ENCODE measurements at places on chromosomes 7 and 10. TPM values are rescaled to one million over a fixed set of nuclear protein-coding genes. Genes with fewer than 3 reads are reported as not detected.
A peak's percentile ranks its signal among the peaks of the same experiment; 100 is the strongest.

GRCh38 chr7:130473289-130473688 is 18.6 kb upstream of the MEST start:
- DNase-seq: no peak
- H3K36me3 ChIP-seq: no peaks in the 10 kb centered on the region
- H3K4me1 ChIP-seq: no peaks in the 10 kb centered on the region
- H3K4me3 ChIP-seq: no peak overlapping the region
- no peak overlapping the region for H3K27ac ChIP-seq

- peaks cover 4% of the 10 kb centered on the region for H3K4me1 ChIP-seq
- DNase-seq: peak; percentile 49
Observed at GRCh38 chr10:92847202-92847864, 987 bp upstream of the EXOC6 start.

GRCh38 chr10:70066190-70066589 is 13.5 kb downstream of the MACROH2A2 start:
- no peak overlapping the region for H3K27ac ChIP-seq
- no peak overlapping the region for H3K4me3 ChIP-seq
- DNase-seq: no peak
- H3K36me3 ChIP-seq: no peaks in the 10 kb centered on the region

GRCh38 chr7:73718905-73719805 is at the start of gene STX1A:
STX1A (minus strand) TSS chr7:73719669; CDS start chr7:73719631, 38 bp downstream.
- DNase-seq: peak; percentile 79
- peak within 1 kb of the TSS; percentile 89 for H3K4me3 ChIP-seq
- H3K36me3 ChIP-seq: no peaks in the 10 kb centered on the region
- peak within 1 kb of the TSS; percentile 75 for H3K27ac ChIP-seq
- peaks cover 38% of the 10 kb centered on the region for H3K4me1 ChIP-seq
- no peaks in the 10 kb centered on the region for H3K27me3 ChIP-seq

GRCh38 chr7:114554781-114555537 is 140.3 kb downstream of the FOXP2 start:
- H3K4me1 ChIP-seq: no peaks in the 10 kb centered on the region
- no peak for DNase-seq
- H3K36me3 ChIP-seq: no peaks in the 10 kb centered on the region
- H3K27ac ChIP-seq: no peak overlapping the region

GRCh38 chr10:7717767-7718166 is 14.7 kb downstream of the ITIH2 start:
- no peaks in the 10 kb centered on the region for H3K4me1 ChIP-seq
- DNase-seq: no peak
- H3K27me3 ChIP-seq: no peaks in the 10 kb centered on the region
- no peaks in the 10 kb centered on the region for H3K36me3 ChIP-seq
- no peak overlapping the region for H3K27ac ChIP-seq
- H3K4me3 ChIP-seq: no peak overlapping the region

- DNase-seq: no peak
- no peak overlapping the region for H3K4me3 ChIP-seq
- H3K36me3 ChIP-seq: no peaks in the 10 kb centered on the region
- H3K27me3 ChIP-seq: no peaks in the 10 kb centered on the region
- no peaks in the 10 kb centered on the region for H3K4me1 ChIP-seq
Observed at GRCh38 chr10:11446133-11446532, 165.3 kb downstream of the USP6NL start.

DNA sequence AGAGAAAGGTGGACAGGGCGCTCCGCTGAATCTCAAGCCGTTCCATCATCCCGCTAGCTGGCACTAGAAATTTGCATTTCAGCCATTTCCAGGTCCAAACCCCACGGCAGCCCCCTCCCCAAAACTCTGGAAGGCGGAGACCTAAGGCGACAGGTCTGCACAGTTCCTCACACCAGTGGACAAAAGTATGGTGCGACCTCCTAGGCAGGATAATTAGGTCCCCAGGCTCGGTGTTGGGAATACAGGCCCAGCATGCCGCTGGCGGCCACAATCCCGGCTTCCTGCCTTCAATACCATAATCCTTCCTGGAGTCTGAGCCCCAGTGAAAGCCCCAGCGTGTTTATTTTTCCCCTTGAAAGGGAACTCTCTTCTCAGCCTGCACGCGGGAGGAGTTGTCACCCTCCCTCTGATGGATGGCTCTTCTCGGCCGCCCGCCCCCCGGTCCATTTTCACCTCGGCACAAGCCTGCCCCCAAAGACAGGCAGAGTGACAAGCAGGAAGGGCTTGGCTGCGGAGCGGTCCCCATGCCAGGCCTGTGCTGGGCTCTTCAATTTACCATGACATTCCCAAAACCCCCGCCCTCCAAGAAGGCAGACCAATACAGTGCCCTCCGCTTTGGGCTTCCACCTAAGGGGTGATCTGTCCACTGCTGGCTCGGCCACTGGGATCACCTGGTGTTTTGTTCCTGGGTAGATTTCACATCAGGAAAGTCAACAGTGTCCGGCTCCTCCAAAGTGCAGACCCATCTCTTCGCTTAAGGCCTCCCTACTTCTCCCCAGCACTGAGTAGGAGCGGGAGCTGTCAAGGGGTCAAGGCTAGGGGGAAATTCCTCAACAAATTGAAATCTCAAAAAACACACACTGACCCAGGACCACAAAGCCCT is 2.2 kb downstream of the FGFR2 start:
- DNase-seq: no peak
- no peaks in the 10 kb centered on the region for H3K27me3 ChIP-seq
- peaks cover 37% of the 10 kb centered on the region for H3K4me1 ChIP-seq
- H3K4me3 ChIP-seq: peak overlapping the region; percentile 98

- no peak overlapping the region for H3K4me3 ChIP-seq
- no peaks in the 10 kb centered on the region for H3K27me3 ChIP-seq
- no peaks in the 10 kb centered on the region for H3K4me1 ChIP-seq
- DNase-seq: no peak
Observed at GRCh38 chr7:15546272-15546792, 15.5 kb downstream of the AGMO start.

DNA sequence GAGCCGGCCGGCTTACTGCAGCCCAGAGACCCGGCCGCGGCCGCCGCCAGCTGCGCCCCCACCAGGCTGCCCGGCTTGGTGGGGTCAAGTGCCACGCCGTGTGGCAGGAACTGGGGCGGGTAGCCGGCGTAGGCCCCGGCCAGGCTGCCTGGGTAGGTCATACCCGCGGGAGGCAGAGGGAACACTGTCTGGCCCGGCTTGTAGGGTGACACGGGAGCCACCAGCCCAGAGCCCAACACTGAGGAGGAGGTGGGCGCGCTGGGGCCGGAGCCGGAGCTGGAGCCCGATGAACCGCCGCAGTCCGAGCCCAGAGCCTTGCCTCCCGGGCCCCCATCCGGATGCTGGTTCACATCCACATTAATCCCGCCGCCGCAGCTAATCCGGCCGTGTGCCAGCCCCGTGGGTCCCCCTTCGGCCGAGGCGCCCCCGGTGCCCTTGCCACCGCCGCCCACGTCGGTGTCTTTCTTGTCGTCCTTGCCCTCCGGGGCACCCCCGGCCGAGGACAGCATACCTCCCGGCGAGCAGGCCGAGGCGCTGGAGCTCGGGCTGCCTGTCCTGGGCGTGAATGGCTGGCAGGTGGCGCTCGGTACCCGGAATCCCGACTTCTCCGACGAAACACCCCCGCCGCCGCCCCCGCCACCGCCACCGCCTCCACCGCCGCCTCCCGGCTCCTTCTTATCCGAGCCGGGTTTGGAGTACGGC is 2.0 kb downstream of the ZNF503 start:
- no peaks in the 10 kb centered on the region for H3K4me1 ChIP-seq
- peak overlapping the region; percentile 70 for H3K27ac ChIP-seq
- H3K27me3 ChIP-seq: no peaks in the 10 kb centered on the region
- peaks cover 5% of the 10 kb centered on the region for H3K36me3 ChIP-seq

DNA sequence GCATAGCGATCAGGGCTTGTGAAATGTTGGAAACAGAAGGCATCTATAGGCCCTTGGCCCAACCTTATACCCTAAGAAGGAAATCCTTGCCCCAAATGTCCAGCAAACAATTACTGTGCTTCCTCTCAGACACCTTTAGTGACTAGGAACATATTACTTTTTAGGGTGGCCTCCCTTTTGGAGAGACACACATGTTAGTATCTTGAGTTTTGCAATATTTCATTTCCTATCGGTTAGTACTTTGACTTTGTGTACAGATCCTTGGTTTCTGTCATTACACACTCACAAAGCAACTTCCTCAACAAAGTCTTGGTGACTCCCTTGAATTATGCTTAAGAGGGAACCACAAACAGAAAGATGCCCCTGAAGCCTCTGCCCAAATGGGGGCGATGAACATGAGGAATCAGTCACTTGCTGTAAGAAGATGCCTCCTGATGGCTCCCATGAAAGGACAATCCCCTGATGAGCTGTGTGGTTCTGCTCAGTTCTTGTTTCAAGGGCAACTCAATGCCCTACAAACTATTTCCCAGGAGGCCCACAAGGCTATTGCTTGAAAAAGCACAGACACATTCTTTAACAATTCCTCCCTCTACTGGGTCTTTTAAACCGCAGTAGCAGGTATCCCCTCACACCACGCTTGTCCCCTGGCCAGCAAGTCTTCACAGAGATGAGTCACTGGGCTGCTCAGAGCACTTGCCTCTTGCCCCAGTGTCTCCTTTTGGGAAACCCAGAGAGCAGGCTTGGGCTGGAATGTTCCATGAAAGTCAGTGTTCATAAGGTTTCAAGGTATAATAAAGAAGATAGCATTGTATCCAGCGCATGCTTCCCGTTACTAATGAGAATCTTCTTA is 196.2 kb downstream of the FANK1 start:
- no peak overlapping the region for H3K27ac ChIP-seq
- H3K36me3 ChIP-seq: no peaks in the 10 kb centered on the region
- no peak for DNase-seq
- no peaks in the 10 kb centered on the region for H3K27me3 ChIP-seq

GRCh38 chr10:79413196-79413595 is 32.2 kb downstream of the ZCCHC24 start:
- no peaks in the 10 kb centered on the region for H3K4me1 ChIP-seq
- no peak overlapping the region for H3K27ac ChIP-seq
- no peaks in the 10 kb centered on the region for H3K27me3 ChIP-seq
- H3K36me3 ChIP-seq: no peaks in the 10 kb centered on the region

DNA sequence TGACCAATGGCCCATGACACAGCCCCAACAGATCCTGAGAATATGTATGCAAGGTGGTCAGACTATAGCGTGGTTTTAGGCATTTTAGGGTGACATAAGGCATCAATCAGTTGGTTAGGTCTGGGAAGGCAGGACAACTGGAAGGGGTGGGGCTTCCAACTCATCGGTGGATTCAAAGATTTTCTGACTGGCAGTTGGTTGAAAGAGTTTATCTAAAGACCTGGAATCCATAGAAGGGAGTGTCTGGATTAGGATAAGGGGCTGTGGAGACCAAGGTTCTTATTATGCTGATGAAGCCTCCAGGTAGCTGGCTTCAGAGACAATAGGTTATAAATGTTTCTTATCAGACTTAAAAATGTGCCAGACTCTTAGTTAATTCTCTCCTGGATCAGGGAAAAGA is 60.3 kb upstream of the CFAP46 start:
- no peaks in the 10 kb centered on the region for H3K36me3 ChIP-seq
- DNase-seq: no peak
- peak overlapping the region; percentile 72 for H3K27ac ChIP-seq
- peaks cover 19% of the 10 kb centered on the region for H3K4me1 ChIP-seq

DNA sequence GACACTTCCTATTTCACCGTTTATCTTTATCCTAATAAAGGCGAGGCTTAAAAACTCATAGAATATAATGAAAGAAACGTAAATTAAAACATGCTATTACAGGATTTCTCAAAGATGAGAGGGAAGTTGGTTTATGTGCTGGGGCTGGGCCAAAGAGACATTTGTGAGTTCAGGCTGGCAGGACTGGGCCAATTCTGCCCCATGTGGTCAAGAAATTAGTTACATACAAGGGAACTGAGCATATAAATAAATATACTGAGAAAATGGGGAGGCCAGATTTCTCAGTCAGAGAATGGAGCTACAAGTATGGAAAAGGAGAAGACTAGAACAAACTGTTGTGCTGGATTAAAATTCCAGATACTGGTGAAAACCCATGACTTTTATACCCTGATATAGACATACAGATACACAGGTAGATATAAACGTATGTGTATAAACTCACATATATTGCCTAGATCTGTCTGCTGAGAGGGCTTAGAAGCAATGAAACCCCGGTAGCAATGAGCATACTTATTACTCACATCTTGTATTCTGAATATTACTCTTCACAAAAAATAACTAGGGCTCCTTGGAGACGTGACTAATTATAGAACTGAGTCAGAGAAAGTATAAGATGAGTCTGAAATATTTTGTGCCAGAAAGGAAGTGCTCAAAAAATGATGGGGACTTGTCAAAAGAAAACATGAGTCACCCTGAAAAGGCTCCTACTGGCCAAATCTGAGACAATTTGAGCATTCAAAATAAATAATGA is 155.7 kb upstream of the FGFR2 start:
- H3K27me3 ChIP-seq: no peaks in the 10 kb centered on the region
- H3K36me3 ChIP-seq: peaks cover 3% of the 10 kb centered on the region
- no peaks in the 10 kb centered on the region for H3K4me1 ChIP-seq

DNA sequence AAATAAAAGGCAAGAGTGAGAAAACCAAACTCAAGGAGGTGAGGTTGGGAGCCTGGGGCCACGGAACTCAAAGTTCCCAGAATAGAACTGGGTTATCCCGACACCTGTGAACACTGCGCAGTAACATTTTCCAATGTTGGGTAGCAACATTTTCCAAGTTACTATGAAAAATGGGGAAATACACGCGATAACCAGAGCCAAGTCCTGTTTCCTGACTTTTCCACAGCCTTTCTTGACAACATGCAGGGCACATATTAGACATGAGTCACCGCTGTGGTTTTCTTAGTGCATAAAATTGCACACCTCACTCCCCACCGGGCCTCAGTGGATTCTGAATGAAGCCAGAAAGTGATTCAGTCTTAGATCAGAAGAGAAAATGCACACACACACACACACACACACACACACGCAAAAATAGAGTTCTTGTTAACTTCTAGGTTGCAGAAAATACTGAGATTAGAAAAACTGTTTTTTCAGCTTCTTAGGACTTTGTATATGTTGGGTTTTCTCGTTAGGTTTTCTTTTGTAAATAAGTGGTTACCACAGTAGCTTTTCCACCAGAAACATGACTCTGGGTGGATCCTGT is 70.0 kb downstream of the CAMK1D start:
- no peak overlapping the region for H3K27ac ChIP-seq
- no peaks in the 10 kb centered on the region for H3K36me3 ChIP-seq
- peak; percentile 8 for DNase-seq
- H3K27me3 ChIP-seq: no peaks in the 10 kb centered on the region
- H3K4me3 ChIP-seq: no peak overlapping the region

Gene HIPK2
- 35.6 TPM for total RNA-seq

Gene PTPRE
- total RNA-seq: 0.46 TPM

Gene ANKRD30A
- not detected for total RNA-seq

Gene UTF1
- not detected for total RNA-seq

Gene FAM13C
- 0.18 TPM for total RNA-seq

Gene PAPSS2
- 4.3 TPM for total RNA-seq

Gene BEND7
- total RNA-seq: 24.6 TPM

Gene DKK1
- 1,709 TPM for total RNA-seq

Gene CHAT
- 0.18 TPM for total RNA-seq

Gene AGR3
- total RNA-seq: 3.1 TPM

Gene SEMA3E
- not detected for total RNA-seq

Gene CH25H
- not detected for total RNA-seq

Gene TMEM26
- total RNA-seq: not detected

Gene AKR1C3
- total RNA-seq: 96.8 TPM

Gene NMT2
- 28.1 TPM for total RNA-seq

Gene OR2A1
- not detected for total RNA-seq

Gene LIPN
- not detected for total RNA-seq

Gene CYP3A5
- total RNA-seq: 2.7 TPM

Gene IQUB
- 0.35 TPM for total RNA-seq

All from Caco-2 (cell line).